ENCODE measurements at places on chromosomes 11 and 22.

DNA sequence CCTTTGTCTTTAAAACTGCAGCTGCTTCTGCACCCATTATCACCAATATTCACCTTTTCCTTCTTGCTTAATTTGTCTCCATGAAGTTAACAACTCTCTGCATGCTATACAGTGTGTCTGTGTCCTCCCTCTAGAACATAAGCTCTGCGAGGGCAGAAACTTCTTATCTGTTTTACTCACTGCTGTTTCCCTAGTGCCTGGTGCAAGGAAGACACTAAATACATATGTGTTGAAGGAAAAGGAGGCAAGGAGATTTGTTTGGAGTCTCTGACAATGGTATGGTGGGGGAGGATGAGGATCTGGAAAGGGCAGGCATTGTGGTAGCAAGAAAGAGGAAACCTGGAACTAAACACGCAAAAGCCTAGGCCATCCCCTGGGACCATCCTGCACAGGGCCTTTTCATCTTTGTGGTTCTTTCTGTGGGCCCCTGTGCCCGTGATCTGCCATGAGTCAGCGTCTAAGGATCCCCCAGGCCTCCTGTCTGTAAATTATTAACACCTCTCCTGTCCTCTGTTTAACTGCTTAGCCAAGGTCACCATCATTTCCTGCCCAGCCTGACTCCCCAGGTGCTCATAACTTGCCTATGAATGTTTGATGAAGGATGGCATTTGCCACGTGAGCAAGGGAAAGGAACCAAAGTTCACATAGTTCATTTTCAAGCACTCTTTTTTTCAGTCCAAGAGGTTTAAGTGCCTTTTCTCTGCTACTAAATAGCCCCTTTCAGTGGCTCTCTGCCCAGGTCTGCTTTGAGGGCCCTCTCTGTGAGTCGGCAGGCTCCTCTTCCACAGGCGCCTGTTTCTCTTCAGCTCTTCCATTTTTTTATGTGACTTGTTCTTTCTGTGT, 131.1 kb downstream of the RASSF10 start:
- no peak for DNase-seq

- DNase-seq, result no peak
Measured at GRCh38 chr11:26958005-26958701, 35.8 kb upstream of the FIBIN start.

- no peak for DNase-seq
Measured at GRCh38 chr11:70246196-70246595, 24.3 kb upstream of the PPFIA1 start.

- no peak for DNase-seq
Measured at GRCh38 chr22:23361676-23362075, 181.4 kb downstream of the BCR start.

- DNase-seq, result no peak
Measured at GRCh38 chr11:3959015-3959902, 103.8 kb downstream of the STIM1 start.

DNA sequence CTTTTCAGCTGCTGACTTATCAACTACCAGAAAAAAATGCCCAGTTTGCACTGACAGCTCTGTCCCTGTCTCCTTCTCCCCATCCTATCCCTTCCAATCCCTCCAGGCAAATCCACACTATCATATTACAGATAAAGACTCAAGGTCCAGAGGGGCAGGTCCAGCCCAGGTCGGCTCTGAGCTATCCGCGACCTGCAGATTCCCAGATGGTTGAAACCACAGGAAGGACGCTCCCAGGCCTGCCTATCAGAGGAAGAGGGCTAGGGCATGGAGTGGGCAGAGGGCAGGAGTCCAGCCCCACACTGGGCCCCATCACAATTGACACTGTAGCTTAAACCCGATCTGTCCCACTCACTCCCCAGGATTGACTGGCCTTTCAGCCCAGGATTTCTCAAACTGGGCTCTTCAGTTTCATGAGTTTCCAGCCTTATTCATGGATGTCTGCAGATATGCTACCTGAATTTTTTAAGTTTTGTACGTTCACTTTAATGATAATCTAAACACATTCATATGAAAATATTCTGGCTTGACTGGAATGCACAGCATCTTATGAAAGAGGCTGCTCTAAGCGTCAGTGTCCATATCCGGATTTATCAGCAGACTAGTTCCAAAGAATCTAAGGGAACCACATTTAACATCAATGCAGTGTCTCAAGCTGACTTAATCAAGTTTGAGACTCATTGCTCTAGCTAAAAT, 16.4 kb upstream of the FCHSD2 start:
- no peak for DNase-seq

- no peak for DNase-seq
Measured at GRCh38 chr11:70579316-70579955, 181.1 kb downstream of the CTTN start.

- DNase-seq, result no peak
Measured at GRCh38 chr11:116342148-116342547, 430.6 kb downstream of the BUD13 start.
